ENCODE measurements at places on chromosomes 5 and 9.

DNA sequence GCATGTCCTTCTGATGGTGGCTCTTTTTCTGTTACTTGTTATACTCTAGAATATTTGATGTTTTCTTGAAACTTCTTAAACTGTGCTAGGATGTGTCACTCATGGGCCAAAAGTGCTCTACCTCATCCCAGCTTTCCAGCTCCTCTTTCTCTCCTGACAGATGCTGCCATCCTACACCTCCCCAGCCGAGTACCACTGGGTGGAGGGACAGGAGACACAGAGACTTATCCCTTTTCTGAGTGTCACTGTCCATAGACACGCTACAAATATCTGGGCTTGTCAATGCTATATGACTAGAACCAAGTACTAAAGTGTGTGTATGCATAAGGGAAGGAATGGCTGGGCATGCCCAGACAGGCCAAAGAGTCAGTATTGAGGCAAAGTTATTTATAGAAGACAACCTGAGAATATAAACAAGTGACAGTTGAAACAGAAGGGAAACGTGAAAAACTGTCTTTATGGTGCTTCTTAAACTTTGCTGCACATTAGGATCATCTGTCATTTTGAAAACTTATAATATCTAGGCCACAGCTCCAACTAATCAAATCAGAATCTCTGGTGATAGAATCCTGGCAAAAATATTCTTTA, 188.0 kb downstream of the CARTPT start:
- DNase-seq = no peak

GRCh38 chr5:138601444-138601843, 26.2 kb upstream of the HSPA9 start:
- DNase-seq = peak; percentile 17

GRCh38 chr5:123359454-123360200, 63.6 kb downstream of the CEP120 start:
- peak; percentile 13 for DNase-seq

GRCh38 chr5:181170996-181171395, 23.6 kb downstream of the OR2V2 start:
- peak; percentile 34 for DNase-seq

DNA sequence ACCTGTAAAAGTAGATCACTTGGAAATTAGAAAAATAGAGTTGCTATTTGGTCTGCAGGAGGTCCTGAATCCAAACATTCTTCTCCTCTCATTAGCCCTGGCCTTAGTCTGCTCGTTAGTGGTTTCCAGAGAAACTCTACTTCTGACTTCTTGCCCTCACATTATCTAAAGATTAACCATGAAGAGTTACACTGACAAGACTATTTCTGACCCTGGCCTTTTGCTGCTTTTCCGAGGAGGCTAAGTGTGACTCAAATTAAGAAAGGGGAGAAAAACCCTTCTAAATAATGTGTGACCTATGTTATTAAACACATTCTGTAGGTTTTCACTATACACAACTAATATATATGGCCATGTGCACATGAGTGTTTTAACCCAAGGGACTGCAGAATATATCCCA, 302.4 kb downstream of the RAB3C start:
- DNase-seq = no peak

GRCh38 chr5:79973511-79973910, 17.6 kb downstream of the MTX3 start:
- no peak for DNase-seq

DNA sequence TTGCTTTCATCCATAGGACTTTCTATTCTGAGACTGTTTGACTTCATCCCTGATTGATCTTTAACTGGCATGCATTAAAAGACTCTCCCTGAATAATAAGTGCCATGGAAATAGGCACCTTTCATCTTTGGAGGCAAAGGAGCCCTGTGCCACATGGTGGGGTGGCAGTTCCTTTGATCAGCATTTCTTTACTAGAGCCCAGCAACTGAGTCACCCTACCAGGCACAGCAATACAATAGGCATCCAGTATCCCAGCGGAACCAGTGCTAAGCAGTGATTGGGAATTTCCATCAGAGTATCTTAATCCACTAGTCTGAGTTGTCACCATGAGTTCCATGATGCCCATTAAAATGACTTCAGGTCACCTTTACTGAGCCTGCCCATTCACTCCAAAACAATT, 476.1 kb upstream of the MPDZ start:
- no peak for DNase-seq

- no peak for DNase-seq
Observed at GRCh38 chr5:140611020-140611521, 21.9 kb downstream of the CD14 start.

DNA sequence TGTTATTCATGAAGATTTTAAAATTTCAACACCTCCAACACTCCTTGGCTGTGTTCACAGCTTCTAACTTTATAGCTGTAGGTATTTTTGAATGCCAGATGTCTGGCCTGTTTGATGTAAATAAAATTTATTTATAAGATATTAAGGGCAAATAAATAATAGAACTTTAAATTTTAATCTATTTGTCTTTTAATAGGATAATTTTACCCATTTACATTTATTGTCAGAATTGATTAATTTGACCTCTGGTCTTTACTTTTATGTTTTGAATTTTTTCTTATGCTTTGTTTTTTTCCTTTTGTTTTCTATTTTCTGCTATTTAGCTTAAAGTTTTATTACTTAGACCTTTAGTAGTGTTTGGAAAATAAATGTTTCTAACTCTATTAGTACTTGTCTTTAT, 94.6 kb downstream of the UGCG start:
- no peak for DNase-seq

- no peak for DNase-seq
Observed at GRCh38 chr5:153555420-153556114, 65.1 kb downstream of the GRIA1 start.

- DNase-seq = no peak
Observed at GRCh38 chr5:39371367-39371635, 7.0 kb upstream of the C9 start.

- DNase-seq = no peak
Observed at GRCh38 chr5:64619609-64620008, 70.7 kb upstream of the SHISAL2B start.

DNA sequence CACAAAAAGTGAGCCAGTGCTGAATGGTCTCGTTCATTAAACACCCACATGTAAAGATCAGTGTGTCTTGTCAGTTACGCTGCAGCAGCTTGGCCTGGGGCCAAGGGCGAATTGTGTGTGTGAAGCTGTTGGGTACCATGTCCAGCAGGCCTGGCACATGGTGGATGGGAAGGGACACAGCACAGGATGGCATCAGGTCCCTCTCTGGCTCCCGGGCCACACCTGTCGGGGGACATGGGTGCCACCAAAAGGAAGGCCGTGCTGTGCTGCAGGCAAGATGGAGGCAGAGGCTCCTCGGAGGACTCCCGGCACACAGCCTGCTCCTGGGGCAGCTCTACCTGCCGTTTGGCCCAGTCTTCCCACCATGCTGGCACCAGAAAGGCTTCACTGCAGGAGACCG, 32.0 kb downstream of the NKD2 start:
- DNase-seq = no peak

GRCh38 chr9:98641695-98642094, 67.0 kb downstream of the GABBR2 start:
- no peak for DNase-seq

GRCh38 chr9:13386935-13387733, 107.6 kb upstream of the MPDZ start:
- peak; percentile 69 for DNase-seq

DNA sequence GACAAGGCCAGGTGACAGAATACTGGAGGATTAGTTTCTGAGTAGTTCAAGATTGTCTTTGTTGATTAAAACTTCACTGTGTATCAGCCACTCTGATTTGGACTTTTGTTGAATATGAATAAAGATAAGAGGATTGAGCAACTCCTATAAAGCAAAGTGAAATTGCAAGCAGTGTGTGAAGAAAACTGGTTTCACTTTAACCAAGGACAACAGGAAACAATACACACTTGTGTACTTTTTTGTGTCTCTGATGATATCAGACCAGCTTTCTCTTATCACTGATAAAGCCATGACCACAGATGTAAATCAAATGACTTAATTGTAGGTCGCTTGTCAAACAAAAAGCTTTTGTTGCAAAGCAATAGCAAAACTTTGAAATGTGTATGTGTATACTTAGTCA, 268.6 kb downstream of the FER start:
- DNase-seq = no peak

DNA sequence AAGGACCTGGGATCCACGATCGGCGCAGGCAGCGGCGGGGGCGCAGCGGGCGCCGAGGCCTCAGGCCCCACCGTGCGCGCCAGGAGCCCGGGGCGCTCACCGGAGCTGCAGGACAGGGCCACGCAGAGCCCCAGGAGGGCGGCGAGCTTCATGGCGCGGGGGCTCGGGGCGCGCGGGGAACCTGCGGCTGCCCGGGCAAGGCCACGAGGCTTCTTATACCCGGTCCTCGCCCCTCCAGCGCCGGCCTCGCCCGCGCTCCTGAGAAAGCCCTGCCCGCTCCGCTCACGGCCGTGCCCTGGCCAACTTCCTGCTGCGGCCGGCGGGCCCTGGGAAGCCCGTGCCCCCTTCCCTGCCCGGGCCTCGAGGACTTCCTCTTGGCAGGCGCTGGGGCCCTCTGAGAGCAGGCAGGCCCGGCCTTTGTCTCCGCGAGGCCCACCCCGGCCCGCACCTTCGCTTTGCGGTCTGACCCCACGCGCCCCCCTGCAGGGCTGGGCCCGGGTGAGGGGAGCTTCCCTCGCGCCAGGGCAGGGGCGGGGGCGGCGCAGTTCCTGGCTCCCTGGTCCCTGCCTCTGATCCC, at the start of gene SCGB3A1:
Gene SCGB3A1 (minus strand): TSS at position 189 of the 577 bp plus-strand sequence. CDS start 37 bp downstream, at position 152.
- DNase-seq = no peak

DNA sequence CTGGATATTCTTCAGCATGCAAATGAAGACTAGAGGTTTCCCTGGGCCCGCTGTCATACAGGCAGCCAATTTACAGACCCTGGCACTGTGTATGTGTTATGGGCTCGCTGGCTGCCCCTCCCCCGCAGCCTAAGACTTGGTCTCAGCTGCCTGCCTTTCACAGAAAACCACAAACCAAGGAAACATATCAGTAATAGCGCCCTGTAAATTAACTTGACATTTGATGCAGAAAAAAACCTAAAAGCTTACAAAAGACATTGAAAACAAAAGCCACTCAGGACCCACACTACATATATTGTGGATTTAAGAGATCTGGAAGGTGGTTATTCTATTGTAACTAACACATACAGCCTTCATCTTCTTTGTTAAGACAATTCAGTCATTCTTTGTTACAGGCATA, 287.0 kb upstream of the TMEM161B start:
- no peak for DNase-seq

GRCh38 chr9:121857928-121858327, 206.5 kb downstream of the DAB2IP start:
- DNase-seq = no peak

DNA sequence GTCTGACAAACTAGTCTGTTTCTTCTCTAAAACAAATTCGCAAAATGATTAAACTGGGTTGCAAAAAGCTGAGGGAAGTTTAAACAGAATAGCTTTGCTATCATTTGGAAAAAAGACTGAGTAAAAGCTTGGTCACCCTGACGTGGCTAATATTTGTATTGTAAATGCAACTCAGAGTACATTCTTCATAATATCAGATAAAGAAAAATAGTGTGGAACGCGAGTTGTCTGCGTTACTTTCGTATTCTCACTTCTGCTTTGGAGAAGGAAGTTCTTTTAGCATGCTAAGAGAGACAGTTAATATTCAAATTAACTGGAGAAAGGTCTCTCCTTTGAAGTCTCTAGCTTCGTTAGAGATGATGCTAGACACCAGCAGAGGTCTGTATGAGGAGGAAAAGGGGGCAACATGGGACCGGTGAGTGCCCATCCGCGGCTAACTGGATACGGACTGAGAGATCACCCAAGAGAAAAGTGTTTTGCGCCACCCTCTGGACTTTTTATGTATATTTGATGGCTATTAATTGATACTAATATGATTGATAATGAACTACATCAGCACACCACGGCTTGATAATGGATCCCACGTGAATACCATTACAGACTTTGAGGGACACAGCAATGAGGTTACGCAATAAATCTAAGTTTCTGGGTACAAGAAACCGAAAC, 2.9 kb upstream of the CNTRL start:
- DNase-seq = peak; percentile 44

GRCh38 chr5:104606258-104606829, 1043.8 kb upstream of the NUDT12 start:
- no peak for DNase-seq

DNA sequence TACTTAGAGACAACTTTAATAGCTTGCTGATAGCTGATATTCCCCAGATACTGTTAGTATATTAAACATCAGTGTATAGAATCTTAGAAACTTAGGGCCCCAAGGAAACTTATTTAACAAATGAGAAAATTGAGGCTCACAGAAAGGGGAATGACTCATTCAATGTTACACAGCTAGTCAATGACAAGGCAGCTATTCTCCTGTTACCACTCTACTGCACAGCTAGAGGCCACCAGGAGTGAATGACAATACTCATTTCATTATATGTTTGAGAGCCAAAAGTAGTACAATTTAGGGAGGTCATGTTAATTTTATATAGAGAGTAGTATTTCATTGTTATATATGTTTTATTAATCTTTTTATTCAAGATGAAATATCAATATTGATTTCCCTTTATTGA, 33.2 kb upstream of the PCDHB1 start:
- no peak for DNase-seq

DNA sequence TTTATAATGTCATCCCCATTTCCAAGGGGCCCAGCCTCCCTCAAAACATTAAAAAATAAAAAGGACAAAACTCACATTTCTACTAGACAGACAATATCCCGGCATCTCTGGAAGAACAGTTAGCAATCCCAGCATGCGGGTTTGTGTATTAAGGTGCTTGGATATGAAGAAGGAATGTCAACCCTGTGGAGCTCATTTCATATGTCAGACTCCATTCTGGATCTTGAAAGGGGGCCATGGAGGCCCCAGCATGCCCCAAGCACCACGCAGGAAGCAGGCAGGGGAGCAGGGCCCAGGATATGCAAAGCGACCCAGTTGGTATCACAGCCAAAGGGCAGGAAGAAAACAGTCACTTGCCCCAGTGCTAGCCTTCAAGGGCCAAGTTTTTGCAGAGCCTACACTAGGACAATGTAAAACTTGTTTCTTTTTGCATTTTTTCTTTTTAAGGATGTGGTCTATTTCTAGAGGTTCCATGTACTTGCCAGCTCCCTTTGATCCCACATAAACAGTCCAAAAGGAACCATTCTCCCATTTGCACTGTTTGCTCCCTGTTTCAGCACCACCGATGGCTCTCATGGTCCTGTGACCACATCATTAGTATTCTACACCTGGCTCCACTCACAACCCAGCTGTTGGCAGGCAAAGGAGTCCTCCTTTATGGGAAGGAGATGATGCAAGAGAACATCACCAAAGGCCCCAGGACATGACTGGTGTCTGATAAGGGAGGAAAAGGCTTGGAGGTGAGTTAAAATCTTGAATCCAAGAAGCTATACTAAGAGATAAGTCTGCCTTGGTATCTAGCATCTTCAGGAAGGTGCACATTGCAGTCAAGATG, 58.3 kb downstream of the FGF1 start:
- DNase-seq = no peak

Data from fibroblast of skin of right quadriceps (primary cell).